C1 segment of cervical spinal cord (tissue), 14 donors: ENCODE measurements at places on chromosomes 1 and 21.

DNA sequence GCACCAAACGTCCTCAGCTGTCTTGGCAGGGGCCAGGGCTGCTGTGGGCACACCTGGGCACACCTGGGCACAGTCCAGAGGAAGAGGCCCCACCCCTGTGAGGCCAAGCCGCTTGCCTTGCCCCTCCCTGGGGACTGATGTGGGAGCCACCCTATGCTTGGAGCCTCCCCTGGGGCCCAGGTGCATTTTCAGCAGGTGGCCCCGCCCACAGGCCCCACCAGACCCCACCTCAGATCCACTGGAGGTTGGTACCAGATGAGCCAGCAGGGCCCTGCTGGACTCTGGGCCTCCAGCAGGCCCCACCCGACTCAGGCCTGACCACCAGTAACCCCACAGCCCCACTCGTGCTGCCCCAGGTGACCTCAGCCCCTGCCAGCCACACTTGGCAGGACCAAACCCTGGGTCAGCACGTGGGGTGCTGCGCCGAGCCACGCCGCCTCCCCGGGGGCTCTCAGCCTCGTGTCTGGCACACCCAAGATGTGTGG lies 8.8 kb downstream of the SLC19A1 start:
- no peak for DNase-seq

GRCh38 chr21:46207920-46208591 lies 20.5 kb downstream of the LSS start:
- DNase-seq: no peak

DNA sequence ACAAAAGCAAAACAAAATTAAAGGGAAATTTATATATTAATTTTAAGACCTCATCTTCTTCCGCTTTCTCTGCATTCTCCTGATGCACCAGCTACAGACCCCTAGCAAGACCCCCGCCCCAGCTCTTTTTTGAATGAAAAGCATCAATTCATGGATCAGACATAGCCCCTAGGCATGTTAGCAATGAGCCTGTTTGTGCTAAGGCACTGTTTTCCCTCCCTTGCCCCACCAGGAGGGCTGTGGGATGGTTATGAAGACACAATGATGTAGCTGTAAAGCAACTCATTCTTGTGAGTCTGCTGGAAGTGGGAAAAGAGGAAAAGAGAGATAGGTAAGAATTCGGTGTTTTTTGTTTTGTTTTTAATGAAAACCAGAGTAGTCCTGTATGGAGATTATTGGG lies 88.5 kb upstream of the ZBTB18 start:
- DNase-seq: no peak

DNA sequence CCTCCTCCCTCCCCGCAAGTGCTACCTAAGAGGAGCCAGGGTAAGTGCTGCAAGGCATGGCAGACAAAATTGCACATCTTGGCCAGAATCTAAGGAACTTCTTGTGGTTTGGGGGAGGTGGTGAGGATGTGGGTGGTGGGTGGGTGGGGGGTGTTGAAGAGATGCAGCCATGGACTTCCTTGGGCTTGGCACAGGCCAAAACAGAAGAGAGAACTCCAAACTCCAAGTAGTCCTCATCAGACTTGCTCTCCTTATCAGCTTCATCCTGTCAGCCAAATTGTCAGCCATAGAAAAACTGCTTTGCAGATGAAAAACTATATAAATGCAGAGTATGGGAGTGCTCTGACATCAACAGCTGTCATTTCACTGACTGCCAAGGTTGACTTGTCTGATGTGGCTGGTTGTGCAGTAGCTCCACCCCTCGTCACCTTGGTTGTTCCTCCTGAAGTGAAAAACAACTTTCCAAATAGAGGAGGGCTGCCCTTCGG lies 7.1 kb downstream of the AMIGO1 start:
- no peak for DNase-seq

- DNase-seq: no peak
Observed at GRCh38 chr1:156816561-156817328, at the start of gene SH2D2A. TSS of gene SH2D2A (minus strand) at chr1:156816848. CDS start at chr1:156816708, 140 bp downstream.

GRCh38 chr1:29827801-29828525 lies 591.6 kb downstream of the PTPRU start:
- DNase-seq: no peak

GRCh38 chr1:73930293-73930692 lies 267.7 kb downstream of the LRRIQ3 start:
- no peak for DNase-seq

DNA sequence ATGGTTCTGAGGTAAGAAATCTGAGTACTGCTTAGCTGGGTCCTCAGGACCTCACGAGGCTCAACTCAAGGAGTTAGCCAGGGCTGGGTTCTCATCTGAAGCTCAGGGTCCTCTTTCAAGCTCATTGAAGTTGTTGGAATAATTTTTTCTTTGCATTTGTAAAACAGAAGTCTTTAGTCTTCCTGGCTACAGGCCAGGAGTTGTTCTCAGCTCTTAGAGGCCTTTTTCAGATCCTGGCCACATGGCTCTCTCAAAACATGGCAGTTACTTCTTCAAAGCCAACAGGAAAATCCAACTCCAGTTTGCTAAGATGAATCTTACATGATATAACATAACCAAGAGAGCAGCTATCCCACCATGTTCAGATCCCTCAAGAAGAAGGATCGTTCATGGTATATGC lies 92.3 kb upstream of the CHODL start:
- no peak for DNase-seq

- DNase-seq: no peak
Observed at GRCh38 chr1:157442065-157442464, 110.2 kb downstream of the FCRL5 start.

- no peak for DNase-seq
Observed at GRCh38 chr1:158830904-158831507, at the start of gene MNDA. TSS of gene MNDA (plus strand) at chr1:158831351. CDS start at chr1:158842154, 10,803 bp downstream.

- DNase-seq: no peak
Observed at GRCh38 chr1:5597171-5597850, 394.9 kb downstream of the NPHP4 start.

- no peak for DNase-seq
Observed at GRCh38 chr1:201468501-201468843, 516 bp downstream of the PHLDA3 start.

DNA sequence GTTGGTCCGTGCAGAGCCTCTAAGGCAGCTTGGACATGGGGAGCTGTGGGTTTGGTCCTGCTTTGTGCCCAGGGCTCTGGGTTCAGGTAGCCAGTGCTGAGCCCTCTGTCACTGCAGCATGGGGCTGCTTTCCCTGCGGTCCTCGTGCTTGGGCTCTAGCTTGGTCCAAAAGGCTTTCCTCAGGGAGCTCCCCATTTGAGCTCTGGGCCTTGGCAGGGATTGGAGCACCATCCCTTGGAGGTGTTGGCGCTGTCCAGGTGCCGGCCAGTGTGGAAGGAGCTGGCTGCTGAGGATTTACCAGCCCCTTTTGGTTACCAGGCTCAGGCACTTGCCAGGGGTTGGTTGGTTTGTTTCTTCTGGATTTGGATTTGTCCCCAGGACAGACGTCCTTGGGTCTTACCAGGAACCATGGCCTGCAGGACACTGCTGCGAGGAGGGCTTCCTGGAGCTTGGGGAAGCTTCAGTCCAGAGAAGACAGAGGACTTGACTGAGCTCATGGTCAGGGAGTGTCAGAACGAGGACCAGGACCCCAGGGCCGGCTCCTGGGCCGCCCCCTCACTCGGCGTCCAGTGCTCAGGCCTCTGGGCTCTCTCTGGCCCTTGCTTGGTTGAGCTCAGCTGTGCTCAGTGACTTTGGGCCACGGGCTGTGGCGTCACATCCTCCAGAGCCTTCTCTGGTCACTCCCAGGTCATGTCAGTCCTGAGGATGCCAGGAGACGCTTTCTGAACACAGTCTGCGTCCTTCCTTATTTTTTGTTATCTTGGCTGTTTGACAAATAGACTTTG lies 224.7 kb downstream of the CAMTA1 start:
- no peak for DNase-seq

DNA sequence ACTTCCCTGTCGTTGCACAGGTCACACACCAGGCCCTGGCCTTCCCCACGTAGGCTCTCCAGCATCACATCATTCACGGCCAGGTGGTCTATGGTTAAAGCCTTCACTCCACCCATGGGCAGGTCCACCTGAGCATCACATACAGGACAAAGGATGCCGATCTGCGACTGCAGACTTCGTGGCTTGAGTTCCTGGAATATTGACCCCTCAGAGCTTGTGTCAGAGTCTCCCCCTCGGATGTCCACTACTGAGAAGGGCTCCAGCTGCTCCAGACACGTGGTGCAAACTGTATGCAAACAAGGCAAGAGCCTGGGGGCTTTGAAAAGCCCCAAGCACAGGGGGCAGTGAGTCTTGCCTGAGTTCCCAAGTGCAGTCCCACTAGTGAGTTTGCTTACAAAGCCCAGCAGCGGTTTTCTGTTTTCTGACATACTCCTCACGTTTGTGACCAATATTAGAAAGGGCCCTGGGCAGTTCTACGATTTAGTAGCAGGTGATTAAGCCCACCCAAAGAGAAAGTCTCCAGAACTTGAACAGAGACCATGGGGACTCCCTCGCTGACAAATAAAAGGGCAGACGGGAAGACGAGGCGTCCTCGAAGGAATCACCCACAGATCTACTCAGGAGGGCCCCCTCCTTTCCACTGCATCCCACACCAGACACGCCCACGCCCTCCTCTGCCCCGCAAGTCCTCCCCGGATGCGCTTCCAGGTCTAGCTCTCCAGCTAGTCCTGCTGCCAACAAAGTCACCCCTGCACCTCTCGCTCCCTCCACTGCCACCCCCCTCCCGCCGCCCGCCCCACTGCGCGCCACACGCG lies 568 bp downstream of the TRIM45 start:
- no peak for DNase-seq

DNA sequence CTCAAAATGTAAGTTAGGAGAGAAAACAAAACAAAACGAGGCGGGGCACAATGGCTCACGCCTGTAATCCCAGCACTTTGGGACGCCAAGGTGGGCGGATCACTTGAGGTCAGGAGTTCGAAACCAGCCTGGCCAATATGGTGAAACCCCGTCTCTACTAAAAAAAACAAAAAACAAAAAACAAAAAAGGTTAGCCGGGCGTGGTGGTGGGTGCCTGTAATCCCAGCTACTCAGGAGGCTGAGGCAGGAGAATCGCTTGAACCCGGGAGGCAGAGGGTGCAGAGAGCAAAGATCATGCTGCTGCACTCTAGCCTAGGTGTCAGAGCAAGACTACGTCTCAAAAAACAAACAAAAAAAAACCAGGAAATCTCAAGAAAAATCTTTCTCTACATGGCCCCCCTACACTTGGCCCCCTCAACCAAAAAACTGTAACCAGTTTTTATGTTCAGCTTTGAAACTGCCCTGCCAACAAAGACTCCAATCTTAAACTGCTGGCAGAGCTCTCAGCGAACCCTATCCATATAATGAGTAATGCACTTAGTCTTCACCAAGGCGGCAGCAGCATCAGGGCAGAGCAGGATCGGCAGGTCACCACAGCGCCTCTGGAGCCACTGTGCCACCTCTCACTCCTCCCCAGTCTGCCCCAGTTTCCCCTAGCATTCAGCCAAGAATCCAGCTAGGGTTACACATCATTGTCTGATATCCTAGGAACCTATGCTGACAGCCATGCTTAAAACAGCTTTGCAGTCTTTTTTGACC lies 71.7 kb downstream of the JAK1 start:
- no peak for DNase-seq

DNA sequence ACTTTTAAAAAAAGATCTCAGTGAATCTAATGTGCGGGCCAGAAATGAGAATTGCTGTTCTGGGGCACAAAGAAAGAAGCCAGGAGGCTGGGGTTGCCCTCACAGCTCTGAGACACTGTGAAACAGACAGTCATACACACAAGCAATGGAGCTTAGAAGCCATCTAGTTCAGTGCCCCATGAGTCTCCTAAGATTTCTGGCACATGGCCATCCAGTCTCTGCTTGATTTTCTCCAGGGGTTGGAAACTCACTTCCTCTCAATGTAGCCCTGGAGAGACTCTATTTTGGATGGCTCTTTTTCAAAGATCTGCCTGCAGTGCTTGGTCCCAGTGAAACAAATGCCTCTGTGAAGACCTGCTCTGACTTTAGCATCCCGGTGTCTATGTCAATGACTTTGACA lies 38.6 kb downstream of the KCNN3 start:
- DNase-seq: no peak

- no peak for DNase-seq
Observed at GRCh38 chr1:97925151-97925550, 4.3 kb upstream of the DPYD start.

DNA sequence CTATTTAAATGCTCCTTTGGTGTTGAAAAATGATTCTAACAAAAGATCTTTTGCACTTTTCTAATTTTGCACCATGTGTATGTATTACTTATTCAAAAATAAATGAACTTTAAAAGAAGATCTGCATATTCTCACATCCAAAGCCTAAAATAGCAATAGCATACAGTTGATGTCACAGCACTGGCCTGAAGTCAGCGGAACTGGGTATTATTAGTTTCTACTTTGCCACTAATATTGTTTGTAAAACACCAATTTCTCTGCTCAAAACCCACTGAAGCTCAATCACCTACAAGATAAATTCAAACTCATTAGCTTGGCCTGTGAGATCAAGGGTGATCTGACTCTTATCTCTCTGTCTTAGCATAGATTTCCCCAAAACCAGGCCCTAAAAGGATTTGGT lies 34.5 kb upstream of the BCAR3 start:
- no peak for DNase-seq

DNA sequence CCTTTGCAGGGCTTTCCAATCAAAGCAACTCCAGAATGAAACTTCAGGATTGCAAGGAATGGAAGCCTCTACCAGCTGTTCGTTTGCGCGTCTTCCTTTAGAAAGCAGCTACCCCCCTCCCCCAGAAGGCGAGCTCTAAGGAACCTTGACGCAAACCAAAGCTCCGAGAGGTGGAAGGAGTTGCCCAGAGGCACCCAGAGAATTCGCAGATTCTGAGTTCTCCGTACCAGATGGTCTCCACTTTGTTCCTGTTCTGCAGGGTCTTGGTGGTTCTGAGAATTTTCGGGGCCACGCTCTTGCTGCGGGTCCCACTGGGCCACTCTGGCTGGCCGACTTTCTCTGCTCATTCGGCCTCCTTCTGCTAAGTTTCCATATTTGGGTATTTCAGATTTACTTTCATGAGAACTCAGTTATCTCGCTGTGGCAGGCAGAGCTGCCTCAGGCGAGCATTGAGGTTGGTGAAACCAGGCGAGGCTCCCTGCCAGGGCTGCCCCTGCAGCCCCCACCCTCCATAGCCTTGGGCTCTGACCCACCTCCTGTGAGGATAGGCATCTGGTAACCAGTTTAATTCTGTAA lies 801 bp downstream of the TRAF5 start:
- no peak for DNase-seq

DNA sequence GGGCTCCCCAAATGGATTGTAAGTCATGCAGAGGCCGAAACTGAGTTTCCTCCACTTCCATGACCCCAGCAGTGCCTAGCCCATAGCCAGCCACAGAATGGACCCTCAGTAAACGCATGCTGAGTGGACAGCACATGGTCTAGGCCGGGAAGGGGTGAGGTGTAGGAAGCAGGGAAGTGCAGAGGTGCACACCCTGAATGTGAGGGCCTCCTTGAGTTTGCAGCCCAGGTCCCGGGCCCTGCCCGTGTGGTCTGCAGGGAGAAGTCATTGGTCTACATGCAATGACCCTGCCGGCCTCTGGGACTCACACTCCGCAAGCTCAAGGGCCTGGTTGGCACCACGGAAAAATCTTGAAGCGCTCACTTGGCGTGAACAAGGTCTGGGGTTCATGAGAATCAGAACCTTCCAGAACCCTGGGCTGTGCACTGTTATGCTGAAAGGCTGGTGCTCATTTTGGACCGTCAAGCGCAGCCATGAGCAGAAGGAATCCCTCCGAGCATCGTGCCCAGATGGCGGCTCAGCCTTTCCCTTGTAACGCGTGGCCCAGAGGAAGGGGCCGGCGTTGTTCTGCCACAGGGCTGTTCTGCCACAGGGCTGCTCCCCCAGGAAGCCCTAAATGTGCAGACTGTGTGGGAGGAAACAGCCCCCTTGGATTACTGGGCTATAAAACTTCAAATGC lies 66.4 kb downstream of the PSMG1 start:
- no peak for DNase-seq

GRCh38 chr1:42841010-42841409 lies 5.4 kb upstream of the ZNF691 start:
- no peak for DNase-seq

GRCh38 chr1:204958317-204959307 lies 84.4 kb upstream of the CNTN2 start:
- no peak for DNase-seq
